ENCODE measurements at places on chromosomes 7 and 10. TPM values are rescaled to one million over a fixed set of nuclear protein-coding genes. Genes with fewer than 3 reads are reported as not detected.

Gene FAM25G
- total RNA-seq = not detected

Gene DNAH11
- 0.14 TPM for total RNA-seq

Gene SERPINE1
- total RNA-seq = 1,665 TPM

Gene STAMBPL1
- 34.3 TPM for total RNA-seq

Gene ALOX5
- 0.38 TPM for total RNA-seq

Gene CTBP2
- 112 TPM for total RNA-seq

Gene XRCC2
- total RNA-seq = 3.3 TPM

Measured in A549 treated with GW870086 at 1 μM for 4 hours (cell line).